ENCODE measurements at places on chromosomes 3 and 15.

GRCh38 chr3:186308549-186308948 is 53.5 kb downstream of the DGKG start:
- DNase-seq, result no peak

- DNase-seq, result peak; percentile 80
These were observed 17.3 kb downstream of the C3orf18 start for GRCh38 chr3:50550079-50550736.

DNA sequence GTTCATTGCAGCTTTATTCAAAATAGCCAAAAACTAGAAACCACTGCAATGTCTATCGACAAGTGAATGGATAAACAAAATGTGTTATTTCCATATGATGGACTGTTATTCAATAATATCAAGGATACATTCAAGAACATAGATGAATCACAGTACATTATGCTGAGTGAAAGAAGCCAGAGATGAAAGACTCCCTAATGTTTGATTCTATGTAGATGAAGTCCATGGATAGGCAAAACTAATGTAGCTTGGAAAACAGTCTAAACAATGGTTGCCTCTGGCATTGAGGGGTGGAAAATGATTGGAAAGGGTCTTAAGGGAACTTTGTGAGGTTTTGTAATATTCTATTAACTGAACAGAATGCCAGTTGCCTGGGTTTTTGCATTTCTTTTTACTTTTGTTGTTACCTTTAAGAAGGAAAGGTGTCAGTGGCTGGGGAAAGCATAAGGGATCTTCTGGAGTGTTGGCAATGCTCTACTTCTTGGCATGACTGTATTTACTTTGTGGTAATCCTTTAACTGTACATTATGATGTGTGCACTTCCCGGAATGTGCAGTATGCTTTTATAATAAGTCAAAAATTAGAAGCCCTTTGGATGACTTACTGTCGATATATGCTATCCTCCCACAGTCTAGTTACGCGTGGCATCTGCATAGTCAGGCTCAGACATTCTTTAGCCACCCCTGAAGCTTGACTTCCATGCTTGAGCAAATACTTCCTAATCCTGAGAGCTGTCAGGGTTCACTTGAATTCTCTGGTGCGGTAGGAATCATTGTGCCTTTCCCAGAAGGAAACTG is 20.5 kb upstream of the ATP10A start:
- DNase-seq, result no peak

GRCh38 chr15:62740141-62741004 is 302.2 kb upstream of the TPM1 start:
- DNase-seq, result peak; percentile 69

DNA sequence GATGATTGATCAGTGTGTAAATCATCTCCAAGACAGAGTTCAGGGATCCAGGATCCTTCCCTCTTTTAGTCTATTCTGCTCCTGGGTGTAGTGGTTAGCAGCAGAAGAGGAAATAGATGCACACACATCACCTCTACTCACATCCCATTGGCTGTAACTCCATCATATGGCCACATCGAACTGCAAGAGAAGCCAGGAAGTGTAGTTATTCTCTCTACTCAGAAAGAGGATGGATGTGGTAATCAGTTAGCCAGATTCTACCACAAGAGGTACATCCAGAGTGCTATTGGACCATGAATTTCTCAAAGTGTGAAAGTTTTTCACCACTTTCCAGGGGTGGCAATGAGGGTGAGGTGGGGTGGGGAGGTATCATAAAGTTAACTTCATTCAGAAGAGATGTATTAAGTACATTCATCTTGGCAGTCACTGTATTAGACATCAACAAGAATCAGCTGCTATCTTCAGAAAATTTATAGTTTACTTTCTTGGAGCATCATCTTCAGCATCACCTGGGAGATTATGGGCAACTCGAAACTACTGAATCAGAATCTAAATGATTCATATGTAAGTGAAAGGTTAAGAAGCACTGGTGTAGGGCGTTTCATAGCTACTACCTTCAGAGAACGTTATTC is 60.6 kb upstream of the GAP43 start:
- DNase-seq, result no peak

- DNase-seq, result no peak
These were observed 227.2 kb upstream of the TP63 start for GRCh38 chr3:189404024-189404423.

GRCh38 chr3:117553461-117553860 is 843.9 kb downstream of the TUSC7 start:
- DNase-seq, result no peak

DNA sequence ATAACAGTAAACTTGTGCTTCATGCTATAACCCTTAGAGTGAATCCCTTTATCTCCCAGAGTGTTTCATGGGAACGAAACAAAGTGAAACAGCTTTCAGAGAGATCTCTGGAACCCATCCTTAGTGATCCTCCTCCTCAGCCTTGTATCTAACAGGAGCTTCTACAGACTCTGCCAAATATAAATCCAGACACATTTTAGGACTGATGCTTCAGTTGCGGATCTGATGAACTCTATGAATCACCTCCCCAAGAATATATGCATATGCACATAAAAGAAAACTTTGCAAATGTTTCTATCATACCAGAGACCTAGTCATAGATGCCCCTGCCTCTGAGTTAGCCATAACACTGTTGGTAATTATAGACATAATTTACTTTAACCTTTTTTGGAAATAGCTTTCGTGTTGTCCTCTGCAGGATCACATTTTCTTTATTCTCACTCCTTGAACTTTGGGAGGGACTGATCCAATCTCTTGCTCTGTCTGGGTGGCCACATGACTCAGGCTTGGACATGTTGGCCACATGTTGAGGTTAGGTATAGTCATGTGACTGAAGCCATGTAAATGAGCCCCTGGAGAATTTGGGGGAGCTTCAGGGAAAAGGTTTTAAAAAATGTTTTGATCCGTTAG is 306.4 kb upstream of the CNTN3 start:
- DNase-seq, result no peak

- DNase-seq, result peak; percentile 55
These were observed 289.8 kb upstream of the ROPN1 start for GRCh38 chr3:124281453-124282316.

- no peak for DNase-seq
These were observed 292.7 kb upstream of the PROK2 start for GRCh38 chr3:72077473-72078259.

DNA sequence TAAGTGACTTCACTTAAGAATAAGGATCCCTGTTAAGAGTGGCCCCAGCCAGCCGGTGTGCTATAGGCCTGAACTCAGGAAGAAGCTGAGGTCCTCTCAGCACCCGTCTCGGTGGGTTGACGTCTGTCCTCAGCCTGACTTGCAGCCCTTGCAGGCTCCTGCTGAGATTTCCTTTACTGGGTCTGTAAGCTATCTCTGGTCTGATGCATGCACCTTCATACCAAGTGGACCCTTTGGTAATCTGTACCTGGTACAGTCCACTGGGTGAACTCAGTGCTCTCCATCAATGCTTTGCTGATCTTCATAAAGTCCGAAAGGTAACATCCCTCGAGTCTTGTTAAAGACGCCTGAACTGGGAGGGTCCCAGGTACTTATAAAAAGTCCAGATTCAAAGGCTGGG is 212.0 kb upstream of the PPP2R3A start:
- DNase-seq, result no peak

- DNase-seq, result peak; percentile 71
These were observed 120.9 kb upstream of the ZBED2 start for GRCh38 chr3:111715911-111716523.

- DNase-seq, result no peak
These were observed 237.5 kb upstream of the IL12A start for GRCh38 chr3:159751146-159751545.

DNA sequence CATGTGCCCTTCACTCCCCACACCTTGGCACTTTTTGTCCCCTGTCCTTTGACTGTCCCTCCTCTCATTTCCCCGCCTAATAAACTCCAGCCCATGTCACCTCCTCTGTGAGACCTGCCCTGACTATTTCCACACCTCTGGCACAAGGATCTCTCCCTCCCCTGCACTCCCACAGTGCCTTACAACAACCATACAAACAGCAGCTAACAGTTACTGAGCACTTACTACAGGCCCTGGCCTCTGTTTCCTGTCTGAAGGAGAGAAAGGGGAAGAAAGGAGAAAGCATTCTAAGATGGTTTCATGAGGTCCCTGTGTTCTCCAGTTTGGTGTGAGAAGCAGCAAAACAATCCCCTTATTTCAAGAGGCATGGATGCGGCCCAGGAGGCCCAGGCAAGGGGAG is 20.0 kb upstream of the TRH start:
- DNase-seq, result no peak

GRCh38 chr15:56917652-56918045 is 795 bp upstream of the TCF12 start:
- DNase-seq, result no peak

DNA sequence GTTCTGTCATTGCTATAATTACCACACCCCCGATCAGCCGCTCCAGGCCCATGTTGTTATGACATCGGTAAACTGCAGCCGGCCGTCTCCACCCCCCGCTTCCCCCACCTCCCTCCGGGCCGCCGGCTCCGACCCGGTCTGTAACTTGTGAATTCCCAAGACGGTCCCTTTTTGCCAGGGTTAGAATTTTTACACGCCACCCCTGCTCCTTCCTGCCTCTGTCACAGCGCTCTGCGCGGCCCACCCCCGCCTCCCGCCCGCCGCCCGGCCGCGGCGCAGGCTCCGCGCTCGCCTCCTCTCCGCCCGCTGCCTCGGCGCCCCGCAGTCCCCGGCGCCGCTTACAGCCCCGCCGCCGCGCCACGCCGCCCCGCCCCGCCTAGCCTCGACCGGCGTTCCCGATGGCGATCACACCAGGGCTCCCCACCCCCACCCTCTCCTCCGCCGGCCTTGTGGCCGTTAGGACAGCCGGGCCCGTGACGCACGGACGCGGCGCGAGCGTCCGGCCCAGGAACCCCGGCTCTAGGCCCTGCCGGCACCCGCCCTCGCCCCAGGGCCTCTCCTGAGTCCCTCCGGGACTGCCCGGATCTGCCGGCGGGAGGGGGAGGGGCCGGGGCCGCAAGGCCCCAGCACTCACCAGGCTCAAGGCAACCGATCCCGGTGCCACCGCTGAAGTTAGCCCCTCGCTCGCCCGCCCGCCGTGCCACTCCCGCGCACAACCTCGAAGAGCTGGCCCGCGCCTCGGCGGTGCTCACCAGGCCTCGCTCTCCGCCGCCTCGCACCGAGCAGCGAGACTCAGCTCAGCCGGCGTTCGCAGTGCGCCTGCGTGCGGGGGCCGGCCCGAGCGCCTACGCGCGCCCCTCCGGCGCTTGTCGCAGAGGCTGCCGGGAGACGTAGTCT is at the start of gene KPNA1:
TSS of gene KPNA1 (minus strand) at position 817 of the 897 bp plus-strand sequence. CDS start 18,374 bp downstream, outside the sequence.
- peak; percentile 95 for DNase-seq

GRCh38 chr15:63452552-63453136 is 51.7 kb upstream of the USP3 start:
- no peak for DNase-seq

DNA sequence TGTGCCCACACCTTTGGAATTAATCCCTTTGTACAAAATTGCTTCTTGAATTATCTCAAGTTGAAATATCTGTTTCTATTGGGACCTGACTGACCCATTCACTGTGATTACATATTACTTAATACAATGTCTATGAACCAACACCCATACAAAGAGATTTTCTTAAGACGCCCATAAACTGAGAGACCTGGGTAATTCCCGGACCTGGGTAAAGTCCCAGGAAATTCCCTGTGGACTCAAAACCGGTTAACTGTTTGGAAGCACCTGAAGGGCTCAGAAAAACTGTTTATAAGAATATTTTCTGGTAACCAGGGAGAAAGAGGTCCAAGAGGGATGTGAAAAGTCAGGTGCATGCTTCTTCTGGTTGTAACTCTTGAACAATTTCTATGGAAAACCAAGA is 314.0 kb upstream of the WNT5A start:
- DNase-seq, result no peak

- DNase-seq, result no peak
These were observed 286.1 kb upstream of the TPM1 start for GRCh38 chr15:62756326-62756994.

DNA sequence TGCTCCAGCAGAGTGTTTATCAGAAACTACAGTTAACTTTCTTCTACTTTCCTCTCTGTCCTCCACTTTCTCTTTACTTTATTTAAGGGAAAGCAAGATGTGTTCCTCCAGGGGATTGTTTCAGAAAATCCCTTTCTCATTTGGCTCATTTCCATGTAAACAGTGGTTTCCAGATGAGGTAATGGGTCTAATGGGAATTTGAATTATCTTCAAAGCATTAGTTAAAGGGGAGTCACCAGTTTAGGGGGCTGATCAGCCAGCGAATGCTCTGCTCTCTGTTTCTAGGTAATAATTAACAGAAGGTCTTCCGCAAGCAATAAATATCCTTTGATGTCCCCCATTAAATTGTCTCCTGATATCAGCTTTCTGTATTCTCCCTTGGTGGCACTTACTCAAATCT is 30.4 kb upstream of the ZNF639 start:
- DNase-seq, result no peak

GRCh38 chr15:66066481-66066880 is 187.1 kb downstream of the MEGF11 start:
- no peak for DNase-seq

GRCh38 chr3:140432229-140432669 is 245.6 kb upstream of the TRIM42 start:
- peak; percentile 80 for DNase-seq

- DNase-seq, result no peak
These were observed 102.1 kb upstream of the VEPH1 start for GRCh38 chr3:157605356-157605755.

- no peak for DNase-seq
These were observed 10.2 kb downstream of the EDEM1 start for GRCh38 chr3:5197470-5198312.

- peak; percentile 69 for DNase-seq
These were observed 2.5 kb downstream of the RCCD1 start for GRCh38 chr15:90957031-90957790.

DNA sequence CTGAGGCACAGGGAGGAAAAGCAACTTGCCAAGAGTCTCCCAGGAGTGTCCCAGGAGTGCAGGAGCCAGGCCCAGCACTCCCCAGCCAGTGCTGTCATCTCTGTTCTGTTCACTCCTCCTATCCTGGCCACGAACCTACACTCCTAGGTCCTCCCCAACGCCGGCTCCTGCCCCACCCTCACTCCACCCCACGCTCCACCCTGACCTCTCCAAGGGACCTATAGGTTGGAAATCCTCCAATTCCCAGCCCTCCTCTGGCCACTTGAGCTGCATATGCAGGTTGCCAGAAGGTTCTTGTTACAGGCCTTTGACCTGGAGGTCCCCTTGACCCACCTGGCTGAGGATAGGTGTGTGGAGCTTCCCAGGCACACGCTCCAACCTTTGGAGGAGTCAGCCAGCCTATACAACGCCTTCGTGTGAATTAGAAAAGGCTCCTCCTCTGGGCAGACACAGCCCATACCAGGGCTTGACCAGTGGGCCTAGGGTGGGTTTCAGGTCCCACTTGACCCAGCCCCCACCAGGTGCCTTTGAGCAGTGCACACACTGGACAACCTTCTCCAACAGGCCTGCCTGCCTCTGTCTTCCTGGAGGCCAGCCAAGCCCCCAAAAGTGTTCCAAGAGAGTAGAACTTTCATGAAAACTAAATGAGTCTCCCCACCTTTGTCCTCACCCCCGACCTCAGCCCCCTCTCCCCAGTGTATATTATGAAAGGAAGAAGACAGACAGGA is 167.2 kb upstream of the TLE3 start:
- no peak for DNase-seq

GRCh38 chr3:145017959-145018358 is 1046.3 kb downstream of the DIPK2A start:
- peak; percentile 92 for DNase-seq

GRCh38 chr3:172905451-172905850 is 154.9 kb downstream of the ECT2 start:
- DNase-seq, result no peak

All from islet precursor cell (in vitro differentiated cells).